ENCODE measurements at places on chromosomes 12 and 14.

GRCh38 chr12:19847294-19848059 lies 408.2 kb downstream of the AEBP2 start:
- DNase-seq: peak; percentile 31

DNA sequence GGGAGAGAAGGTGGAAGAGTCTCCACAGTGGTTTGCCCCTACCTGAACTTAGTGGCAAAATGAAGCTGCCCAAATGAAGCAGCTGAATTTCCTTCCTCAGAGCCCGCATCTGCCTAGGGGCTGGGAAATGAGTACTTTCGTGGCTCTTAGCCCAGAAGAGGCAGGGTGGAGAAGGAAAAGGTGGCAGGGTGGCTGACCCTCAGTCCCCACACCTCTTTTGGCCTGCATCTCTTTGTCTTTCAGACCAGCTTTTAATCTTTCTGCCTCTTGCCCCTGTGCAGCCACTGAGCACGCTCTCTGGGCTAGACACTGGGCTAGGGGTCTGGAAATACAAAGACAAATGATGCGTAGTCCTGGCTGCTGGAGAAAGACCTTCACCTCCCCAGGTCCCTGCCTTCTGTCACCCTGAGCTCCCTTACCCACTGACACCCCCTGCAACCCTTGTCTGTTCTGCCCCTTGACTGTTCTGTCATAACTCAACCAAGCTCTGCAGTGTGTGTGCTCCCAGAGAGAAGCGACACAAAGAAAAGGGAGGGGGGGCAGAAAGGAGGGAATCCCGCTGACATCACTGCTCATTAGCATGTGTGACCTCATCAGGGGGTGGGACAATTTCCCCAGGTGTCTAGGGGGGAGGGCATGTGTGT lies 371 bp upstream of the REM2 start:
- DNase-seq: no peak

GRCh38 chr12:113238309-113238708 lies 17.0 kb downstream of the TPCN1 start:
- no peak for DNase-seq

DNA sequence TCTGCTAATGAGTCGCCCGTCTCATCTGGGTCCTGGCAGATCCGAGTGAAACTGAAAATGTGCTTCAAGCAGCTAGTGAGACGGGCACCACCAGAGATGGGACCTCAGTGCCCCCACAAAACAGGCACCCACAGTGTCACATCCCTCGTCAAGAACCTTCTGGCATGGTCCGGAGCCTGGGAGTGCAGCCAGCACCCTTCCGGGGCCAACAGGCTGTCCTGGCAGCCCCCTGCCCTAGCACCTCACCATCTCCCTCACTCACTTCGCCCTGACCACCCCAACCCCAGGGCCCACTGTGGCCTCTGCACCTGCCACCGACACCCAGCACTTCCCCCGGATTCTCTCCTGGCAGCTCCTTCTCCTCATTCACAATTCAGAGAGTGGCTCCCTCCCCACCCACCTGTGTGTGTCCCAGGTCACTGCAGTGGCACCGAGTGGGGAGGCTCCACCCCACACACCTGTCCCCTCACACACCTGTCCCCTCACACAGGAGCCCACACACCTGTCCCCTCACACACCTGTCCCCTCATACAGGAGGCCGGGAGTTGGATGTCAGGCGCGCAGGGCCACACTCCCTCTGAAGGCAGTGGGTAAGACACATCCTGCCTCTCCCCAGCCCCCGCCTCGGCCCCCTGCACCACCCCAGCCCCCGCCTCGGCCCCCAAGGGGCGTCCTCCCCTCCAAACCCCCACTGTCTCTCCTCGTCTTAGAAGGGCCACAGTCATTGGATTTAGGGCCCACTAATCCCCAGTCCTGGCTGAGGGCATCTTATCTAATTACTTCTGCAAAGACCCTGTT lies 7.9 kb downstream of the GALNT9 start:
- no peak for DNase-seq

DNA sequence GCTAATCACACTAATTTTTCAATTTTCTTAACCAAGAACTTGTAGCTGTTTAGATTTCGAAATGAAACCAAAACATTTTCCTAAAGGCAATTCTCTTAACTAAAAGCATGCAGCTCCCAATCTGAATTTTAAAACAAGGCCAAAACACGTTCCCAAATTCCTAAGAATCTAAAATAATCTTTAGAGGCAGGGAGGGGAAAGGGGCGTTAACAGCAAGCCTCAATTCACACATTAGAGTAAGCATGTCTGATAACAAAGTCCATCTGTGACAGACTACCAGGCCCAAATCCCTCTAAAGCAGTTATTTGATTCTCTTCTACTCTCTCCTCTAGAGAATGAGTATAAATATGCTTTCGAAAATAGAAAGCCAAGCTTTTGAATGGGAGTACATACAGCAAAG lies 754 bp downstream of the ATG14 start:
- no peak for DNase-seq

DNA sequence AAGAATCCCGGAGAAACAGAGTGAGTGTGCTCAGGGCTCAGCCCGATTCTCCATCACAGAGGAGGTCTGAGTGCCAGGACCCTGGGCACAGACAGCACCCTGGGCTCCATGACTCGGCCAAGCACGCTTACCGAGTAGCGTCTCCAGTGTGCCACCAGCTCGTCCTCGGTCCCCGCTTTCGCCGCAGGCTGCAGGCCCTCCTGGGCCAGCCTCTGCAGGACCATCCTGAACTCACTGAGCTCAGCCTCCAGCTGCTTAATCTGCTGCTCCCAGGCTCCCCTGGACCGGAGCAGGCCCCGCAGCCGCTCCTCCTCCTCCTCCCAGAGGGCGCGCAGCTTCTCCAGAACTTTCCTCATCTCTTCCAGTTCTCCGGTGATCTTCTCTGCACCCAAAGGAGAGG lies 61.2 kb downstream of the SYNE3 start:
- DNase-seq: no peak

GRCh38 chr12:54019091-54019811 lies 9.0 kb upstream of the HOXC6 start:
- DNase-seq: peak; percentile 59

- DNase-seq: no peak
Measured at GRCh38 chr12:82620917-82621316, 65.8 kb upstream of the TMTC2 start.

DNA sequence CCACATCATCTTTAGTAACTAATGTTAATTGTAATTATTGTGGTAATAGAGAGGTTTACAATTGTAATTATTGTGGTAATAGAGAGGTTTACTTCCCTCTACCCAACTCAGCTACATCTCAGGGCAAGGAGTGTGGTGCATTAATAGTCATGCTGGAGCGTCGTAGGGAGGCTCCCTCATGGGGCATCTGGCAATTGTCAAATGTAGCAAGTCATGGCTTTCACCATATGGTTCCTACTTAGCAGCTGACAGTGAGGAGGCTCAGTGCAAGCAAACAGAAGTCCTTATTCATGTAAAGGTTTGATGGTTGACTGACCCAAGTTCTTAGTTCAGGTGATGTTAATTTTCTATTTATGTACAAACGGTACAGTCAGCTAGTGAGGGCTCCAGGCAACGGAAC lies 1012.0 kb downstream of the FLRT2 start:
- DNase-seq: no peak

DNA sequence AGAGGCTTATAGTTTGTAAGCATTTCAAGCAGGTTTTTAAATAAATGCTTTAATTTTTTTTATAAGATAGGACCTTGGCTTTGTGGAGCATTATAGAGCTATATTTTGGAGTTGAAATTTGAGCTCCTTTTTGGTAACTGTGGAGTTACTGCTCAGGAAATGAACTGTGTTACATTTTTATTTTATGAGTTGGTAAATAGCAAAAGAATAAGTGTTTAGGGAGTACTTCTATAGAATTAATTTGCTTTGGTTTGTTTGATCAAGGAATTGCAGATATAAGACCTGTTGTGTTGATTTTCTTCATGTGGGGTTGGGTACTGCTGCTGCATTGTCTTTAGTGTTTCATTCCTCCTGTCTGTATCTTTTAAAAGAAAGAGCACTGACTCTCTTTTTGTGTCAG lies 3.5 kb downstream of the ATP2A2 start:
- no peak for DNase-seq

GRCh38 chr14:85533023-85533860 lies 3.3 kb downstream of the FLRT2 start:
- peak; percentile 79 for DNase-seq

DNA sequence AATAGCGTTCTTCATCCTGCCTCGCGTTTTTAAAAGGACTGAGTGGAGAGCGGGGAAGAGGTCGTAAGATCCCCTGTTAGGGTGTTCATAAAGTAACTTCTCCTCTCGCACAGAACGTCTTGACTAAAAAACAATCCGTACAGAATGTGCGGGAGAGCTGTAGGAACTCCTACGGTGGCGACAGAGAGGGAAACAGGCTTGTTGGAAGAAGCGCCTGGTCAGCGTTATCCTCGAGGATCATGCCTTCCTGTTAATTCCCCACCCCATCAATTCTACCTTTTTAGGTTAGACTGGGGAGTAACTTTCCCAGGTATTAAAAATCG lies 399 bp upstream of the WASHC4 start:
- DNase-seq: no peak

GRCh38 chr14:103492156-103492925 lies 30.3 kb downstream of the CKB start:
- no peak for DNase-seq

DNA sequence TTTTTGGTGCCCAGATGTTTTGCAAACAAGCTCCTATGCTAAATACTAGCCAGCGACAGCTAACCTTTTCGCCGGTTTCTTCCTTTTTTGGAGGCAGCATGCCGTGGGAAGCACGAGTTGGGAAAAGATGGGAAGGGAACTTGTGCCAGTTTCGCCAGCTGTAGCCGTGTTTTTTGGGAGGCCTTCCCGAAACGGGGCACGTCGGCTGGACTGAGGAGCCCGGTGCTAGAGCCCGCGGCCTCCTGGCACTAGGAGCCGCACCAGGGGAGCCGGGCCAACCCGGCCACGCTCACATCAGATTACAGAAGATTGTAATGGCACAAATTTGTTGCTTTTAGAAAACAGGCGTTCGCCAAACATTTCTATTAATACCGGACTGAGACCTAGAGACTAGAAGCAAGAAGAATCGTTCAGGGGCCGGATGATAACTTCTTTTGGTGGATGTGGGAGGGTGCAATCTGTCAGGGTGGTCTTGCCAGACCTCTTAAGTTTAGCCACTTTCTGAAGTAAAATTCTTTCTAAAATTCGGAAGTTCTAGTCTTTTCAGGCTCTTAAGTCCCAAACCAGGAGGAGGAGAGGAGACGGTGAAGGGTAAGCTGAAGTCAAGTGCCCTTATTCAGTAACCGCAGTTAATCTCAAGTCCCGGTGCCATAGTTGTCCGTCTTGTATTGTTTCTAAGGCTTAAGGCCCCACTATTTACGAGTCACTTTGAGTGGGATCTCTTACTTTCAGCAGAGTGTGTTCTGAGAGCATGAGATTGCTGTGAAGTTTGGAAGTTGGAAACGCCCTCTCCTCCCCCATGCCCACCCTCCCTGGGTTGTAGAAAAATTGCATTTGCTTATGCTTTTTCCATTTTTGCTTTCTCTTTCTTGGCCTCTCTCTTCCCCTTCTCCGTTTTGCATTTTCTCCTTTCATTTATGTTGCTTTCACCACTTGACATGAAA lies 1.3 kb downstream of the RASSF3 start:
- peak; percentile 46 for DNase-seq

GRCh38 chr14:38199739-38200138 lies 8.0 kb upstream of the SSTR1 start:
- no peak for DNase-seq

- no peak for DNase-seq
Measured at GRCh38 chr14:102939820-102940561, 17.5 kb downstream of the AMN start.

DNA sequence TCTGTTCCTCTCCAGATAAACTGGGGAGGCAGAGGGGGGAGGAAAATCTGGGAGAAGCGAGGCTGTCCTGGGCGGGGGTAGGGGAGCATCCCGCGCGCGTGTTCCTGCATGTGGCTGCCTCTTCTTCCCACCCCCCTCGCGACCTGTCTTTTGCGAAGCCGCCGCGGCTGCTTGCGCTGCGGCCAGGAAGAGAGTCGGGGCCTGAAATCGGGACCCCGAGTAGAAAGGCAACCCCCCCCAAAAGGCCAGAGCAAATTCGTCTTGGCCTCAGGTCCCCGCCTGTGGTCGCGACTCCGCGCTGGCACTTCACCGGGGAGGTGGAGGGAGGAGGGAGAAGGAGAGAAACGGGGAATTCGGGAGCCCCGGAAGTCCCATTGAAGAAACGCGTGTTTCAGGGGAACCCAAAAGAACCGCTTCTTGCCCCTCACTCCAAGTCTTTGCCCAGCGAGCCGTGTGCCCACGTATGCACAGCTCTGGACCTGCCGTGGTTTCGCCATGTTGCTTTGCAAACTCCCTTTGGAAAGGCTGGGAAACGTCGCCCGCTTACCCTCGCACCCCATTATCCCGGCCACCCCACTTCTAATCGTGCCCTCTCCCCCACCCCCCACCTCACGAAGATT lies 944 bp downstream of the CCND2 start:
- peak; percentile 44 for DNase-seq

DNA sequence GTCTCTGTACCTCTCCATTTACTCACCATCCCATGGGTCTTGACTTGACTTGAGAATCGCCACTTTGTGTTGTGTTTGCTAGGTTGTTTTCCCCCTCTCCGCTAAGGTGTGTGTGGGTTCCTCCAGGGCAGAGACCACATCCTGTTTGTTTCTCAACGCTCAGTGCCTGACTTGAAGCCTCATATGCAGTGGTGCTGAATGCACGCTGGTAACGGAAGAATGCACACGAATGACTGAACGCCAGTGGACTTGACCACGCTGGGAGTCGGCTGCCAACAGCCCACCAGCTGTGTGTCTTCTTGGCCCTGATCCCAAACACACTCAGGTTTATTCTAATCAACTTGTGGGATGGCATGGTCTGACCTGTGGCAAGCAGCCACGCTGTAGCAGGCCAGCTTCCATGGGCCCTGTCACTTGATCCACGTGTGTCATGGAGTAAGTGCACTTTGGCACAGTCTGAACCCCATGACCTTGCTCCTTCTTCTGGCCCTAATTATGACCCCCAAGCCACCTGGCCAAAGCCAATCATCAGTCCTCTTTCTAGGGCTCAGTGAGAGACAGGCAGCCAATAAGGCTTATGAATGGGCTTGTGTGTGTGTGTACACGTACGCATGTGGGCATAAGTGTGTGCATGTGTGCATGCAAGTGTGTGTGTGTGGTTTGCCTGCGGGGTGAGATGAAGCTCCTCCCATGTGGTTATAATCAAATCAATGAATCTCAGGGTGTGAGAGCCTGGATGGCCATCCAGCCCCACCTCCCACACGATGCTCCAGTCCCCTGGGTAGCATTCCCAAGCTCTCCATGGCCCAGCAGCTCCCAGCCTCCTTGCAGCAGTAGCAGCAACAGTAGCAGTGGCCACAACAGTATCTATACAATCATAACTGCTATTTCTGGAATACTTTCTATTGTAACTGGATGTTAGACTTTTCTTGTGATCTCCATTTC lies 6.4 kb upstream of the TC2N start:
- DNase-seq: no peak

DNA sequence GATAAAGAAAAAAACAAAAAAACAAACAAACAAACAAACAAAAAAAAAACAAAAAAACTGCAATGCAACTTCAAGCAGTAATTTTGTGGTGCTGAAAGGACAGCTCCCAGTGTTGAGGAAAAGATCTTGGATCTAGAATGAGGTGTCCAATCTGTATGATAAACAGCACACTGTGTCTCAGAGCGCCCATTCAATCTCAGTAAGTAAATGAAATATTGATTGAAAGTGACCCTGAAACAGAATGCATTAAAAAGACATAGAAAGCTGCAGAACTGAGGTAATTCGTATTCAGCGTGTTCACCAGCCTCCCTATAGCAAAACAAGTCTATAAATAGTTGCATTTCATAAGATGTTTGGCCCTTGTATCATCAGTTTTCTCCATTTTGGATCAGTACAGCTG lies 153.0 kb downstream of the NOVA1 start:
- no peak for DNase-seq

GRCh38 chr12:87336814-87337336 lies 692.3 kb downstream of the C12orf50 start:
- no peak for DNase-seq

- DNase-seq: no peak
Measured at GRCh38 chr14:32407130-32407529, 78.0 kb downstream of the AKAP6 start.

All from ovary (tissue), 10 donors.